ENCODE measurements at places on chromosomes 4 and X.

DNA sequence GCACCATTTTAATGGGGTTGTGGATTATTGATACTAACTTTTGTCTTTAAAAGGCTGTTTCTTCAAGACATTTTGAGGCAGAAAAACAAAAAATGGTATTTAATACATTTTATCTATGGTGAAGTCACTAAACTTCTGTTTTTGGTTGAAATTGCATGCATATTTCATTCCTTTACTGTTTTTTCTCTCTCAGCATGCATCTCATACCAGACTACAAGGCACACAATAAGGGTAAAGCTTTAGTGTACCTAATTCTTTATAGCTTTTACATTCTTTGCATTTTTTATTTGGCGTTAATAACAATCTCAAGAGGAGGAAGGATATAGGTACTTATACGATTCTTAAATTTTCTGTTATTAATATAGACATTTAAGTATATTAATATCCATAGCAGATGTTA is 151.0 kb upstream of the DKK2 start:
- DNase-seq = no peak

GRCh38 chr4:41069257-41069656 is 145.1 kb downstream of the APBB2 start:
- DNase-seq = no peak

DNA sequence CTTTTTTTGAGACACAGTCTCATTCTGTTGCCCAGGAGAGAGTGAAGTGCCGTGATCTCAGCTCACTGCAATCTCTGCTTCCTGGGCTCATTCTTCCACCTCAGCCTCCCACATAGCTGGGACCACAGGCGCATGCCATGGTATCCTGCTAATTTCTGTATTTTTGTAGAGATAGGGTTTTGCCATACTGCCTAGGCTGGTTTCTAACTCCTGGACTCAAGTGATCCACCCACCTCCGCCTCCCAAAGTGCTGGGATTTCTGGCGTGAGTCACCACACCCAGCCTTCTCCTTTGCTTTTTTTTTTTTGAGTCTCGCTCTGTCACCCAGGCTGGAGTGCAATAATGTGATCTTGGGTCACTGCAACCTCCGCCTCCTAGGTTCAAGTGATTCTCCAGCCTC is 94.1 kb downstream of the PDS5A start:
- no peak for DNase-seq

- no peak for DNase-seq
These were observed 16.1 kb downstream of the NKX3-2 start for GRCh38 chr4:13527981-13528820.

DNA sequence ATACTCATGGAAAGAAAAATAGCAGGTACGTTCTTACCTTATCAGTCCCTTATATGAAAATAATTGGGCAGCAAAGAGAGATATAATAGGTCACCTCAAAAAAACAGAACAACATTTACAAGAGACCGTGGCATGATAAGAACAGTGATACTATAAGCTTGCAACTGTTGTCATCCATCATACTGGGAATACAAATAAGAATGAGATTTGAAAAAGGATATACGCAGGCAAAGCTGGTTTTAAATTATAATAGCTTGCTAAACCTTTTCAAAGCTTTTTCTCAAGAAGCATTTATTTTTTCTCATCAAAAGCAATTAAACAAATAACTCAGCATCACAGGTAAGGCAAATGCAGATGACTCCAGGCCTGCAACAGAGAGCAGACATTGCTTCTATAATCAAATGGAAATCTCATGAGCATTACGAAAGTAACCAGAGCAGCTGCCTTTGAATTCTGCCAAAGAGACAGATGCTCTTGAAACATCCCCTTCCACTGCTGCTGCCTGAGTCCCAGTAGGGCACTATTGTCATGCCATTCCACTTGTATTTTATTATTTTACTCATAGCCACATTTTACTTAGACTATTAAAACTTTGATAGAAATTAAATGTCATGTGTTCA is 620.6 kb upstream of the GNPDA2 start:
- no peak for DNase-seq

DNA sequence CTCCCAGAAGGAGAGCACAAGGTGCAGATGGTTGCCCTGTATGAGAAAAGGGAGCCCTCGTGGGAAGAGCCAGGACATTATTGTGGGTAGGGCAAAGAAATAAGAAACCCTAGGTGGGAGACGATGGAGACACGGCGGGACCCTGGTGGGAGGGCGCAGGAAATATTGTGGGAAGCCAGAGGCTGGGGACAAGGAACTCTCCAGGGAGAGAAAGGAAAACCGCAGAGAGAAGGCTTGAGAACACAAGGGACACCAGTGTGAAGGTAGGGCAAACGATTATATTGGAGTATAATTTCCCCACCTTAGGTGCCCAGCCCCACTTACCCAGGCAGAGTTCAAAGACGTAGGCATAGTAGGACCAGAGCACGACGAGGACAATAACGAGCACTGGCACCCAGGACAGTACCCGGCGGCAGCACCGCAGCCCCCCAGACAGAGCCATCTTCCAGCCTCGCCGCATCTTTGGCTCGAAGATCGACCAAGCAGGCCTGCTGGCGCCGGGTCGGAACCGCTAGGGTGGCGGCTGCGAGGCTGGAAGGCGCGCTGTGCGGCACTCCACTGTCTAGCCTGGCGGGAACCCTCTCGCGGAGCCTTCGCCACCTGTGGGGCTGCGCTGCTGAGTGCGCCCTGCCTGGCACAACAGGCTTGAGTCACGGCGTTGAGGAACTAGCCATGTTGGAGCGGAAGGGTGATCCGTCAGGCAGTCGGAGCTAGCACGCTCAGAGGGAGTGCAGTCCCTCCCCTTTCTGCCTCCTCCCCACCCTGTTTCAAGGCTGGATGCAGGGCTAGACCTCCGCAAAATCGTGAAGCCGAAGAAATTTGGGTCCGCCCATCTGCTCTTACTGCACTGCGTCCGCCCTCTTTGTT is at the start of gene ZDHHC15:
ZDHHC15 (minus strand) TSS at position 473 of the 867 bp plus-strand sequence; CDS start at position 460, 13 bp downstream.
- DNase-seq = no peak

DNA sequence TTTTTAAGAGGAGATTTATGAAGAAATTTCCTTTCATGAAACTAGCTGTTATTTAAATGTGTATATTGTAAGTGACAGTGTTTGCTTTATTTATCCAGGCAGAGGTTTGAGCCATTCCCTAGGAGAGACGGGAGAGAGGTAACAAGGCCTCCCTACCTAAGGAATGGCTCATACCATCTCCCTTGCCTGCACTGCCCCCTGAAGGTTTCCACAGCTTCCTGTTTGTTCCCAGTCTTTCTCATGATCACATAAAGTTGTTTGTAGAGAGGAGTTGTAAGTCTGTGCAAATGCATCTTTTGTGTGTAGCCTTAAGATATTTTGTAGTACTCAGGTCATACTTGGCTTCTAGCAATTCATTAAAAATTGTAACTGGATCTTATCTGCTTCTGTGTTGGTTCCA is 1504.5 kb upstream of the PCDH10 start:
- no peak for DNase-seq

- no peak for DNase-seq
These were observed 152.5 kb upstream of the TLL1 start for GRCh38 chr4:165720411-165721082.

- DNase-seq = no peak
These were observed 156.5 kb downstream of the NHS start for GRCh38 chrX:17531500-17531899.

GRCh38 chr4:155419266-155419665 is 42.5 kb upstream of the MAP9 start:
- no peak for DNase-seq

DNA sequence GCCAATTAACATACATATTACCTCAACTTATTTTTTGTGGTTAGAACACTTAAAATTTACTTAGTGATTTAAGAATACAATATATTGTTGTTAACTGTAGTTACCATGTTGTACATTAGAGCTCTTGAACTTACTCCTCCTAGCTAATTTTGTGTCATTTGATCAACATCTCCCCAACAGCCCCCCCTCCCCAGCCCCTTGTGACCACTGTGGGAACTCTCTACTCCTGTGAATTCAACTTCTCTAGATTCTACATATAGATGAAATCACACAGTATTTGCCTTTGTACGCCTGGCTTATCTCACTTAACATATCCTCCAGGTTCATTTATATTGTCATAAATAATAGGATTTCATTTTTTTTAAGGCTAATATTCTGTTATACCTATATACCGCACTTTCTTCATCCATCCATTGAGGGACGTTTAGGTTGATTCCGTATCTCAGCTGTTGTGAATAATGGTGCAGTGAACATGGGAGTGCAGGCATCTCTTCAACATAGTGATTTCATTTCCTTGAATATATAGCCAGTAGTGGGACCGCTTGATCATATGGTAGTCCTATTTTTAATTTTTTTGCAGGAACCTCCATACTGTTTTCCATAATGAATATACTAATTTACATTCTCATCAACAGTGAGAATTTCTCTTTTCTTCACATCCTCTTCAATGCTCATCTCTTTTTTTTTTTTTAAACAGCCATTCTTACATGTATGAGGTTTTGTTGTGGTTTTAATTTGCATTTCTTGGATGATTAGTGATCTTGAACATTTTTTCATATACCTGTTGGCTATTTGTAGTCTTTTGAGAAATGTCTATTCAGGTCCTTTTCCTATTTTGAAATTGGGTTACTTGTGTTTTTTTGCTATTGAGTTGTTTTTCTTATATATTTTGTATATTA is 66.8 kb downstream of the RAPGEF2 start:
- no peak for DNase-seq

GRCh38 chrX:115459883-115460880 is 100.8 kb upstream of the PLS3 start:
- no peak for DNase-seq

DNA sequence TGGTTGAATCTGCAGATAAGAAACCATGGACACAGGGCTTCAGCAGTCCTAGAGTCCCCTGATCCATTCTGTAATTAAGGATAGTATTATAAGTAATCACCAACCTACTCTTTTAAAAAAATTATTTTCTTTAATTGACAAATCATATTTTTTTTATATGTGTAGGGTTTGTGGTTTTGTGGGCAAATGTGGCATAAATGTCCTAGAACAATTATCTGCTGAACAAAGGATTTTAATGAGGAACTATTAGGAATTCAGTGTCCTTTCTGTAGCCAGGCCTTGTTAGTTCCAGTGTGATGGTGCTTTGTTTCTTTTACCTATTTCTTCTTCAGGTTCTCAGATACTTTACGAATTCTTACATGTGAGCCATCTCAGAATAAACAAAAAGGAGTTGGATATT is 32.4 kb downstream of the PRIMPOL start:
- DNase-seq = no peak

- DNase-seq = peak; percentile 16
These were observed 441.9 kb downstream of the INPP4B start for GRCh38 chr4:142404191-142404611.

DNA sequence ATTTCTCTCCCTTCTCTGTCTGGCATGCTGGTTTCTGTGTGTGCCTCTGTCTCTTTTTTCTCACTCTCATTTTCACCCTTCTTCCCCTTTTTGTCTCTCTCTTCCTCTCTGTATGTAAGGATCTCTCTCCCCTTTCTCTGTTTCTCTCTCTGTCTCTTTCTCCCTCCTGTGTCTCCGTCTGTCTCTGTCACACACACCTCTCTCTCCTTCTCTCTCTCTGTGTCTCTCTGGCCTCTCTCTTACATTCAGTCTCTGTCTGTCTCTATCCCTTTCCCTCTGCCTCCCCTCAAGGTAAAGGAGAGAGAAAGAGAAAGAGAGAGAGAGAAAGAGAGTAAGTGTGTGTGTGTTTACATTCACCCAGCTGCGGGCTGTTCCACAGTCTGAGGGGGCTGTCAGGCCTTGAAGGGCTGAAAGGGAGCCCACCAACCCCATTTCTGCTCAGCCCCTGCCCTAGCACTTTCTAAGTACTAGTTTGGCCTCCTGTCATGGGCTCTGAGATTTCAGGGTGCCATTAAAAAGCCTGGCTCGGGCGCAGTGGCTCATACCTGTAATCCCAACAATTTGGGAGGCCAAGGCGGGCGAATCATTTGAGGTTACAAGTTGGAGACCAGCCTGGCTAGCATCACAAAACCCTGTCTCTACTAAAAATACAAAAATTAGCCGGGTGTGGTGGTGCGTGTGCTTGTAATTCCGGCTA is 9.6 kb upstream of the TSPYL2 start:
- no peak for DNase-seq

DNA sequence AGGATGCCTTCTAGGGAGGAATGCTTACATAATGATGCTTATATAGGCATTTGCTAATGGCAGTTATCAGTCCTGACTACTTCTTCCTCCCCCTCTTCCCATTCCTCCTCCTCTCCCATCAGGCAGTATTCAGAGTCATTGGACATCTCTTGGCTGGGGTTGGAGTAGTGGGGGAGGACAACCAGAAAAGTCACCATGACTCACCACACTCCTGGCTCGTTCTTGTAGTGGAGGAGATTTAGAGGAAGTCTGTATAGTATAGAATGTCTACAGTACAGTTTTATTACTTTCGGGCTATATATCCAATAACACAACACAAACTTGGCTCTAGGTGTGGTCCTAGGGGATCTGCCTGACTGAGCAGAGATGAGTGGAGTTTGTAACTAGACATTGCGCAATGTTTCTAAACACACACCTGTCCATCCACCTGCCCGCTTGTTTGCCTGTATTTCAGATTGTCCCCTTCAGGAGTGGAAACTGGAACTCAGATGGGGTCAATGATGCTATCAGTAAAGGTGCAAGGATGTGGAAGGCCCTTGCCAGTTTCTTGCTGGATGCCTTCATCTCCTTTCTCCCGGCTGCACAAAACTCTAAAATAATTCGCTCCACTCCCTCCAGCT is 27.9 kb upstream of the KIAA1210 start:
- DNase-seq = no peak
